ENCODE measurements at places on chromosomes 16 and 17.

- no peak for DNase-seq
These were observed 3.2 kb downstream of the DPEP1 start for GRCh38 chr16:89616623-89617022.

GRCh38 chr16:88414521-88415380 is 32.0 kb downstream of the ZNF469 start:
- no peak for DNase-seq

DNA sequence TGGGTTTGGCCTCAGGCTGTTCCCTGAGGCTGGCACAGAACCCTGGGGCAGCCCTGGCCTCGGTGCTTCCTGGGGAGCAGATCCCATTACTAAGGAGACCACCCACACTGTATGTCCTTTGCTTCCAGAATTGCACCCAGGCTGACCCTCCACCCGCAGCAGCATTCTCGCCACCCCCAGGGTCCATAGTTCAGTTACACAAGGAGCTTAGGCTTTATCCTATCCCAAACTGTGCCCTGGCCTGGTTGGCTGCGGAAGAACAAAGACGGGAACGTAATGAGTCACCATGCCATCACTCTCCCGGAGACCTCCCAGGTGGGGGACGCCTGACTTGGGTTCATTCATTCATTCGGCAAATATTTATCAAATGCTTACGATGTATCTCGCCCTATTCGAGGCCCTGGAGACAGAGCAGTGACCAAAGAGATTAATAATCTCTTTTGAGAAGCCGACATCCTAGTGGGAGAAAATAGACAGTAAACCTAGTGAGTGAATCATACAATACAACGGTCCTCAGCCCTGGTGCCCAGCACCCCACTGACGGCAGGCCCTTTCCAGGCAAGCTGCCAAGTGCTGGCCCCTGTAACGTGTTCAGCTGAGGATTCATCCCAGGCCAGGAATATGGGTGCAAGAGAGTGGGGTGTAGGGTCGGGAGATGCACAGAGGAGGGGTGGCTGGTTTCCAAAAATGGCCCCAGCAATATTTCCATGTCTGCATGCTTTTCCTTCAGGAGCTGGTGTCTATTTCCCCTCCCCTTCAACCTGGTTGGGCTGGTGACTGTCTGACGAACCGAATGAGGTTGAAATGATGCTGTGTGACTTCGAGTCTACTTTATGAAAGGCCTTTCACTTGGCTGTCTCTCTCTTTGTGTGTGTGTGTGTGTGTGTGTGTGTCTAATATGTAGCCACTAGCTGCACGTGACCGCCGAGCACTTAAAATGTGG is 134.2 kb downstream of the MGAT5B start:
- no peak for DNase-seq

GRCh38 chr17:2393954-2394749 is 6.7 kb downstream of the MNT start:
- no peak for DNase-seq

DNA sequence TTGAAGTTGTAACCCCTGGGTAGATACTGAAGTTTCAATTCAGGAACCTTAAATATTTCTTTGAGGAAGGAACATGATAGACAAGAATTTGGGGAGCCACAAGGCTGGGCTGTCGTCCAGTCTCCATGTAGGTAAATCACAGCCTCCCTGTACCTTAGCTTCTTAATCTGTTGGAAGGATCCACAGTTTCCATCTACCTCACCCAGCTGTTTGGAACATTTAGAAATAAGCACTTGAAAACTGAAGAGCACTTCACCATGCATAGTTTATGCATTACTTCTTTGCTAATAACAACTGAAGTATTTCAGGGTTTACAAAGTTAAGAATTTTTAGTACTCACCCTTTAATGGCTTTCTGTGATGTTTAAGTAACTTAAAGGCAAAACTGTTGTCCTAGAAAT is 17.2 kb downstream of the TXNDC11 start:
- peak; percentile 11 for DNase-seq

- DNase-seq, result no peak
These were observed 14.5 kb upstream of the RPL13 start for GRCh38 chr16:89545831-89546574.

DNA sequence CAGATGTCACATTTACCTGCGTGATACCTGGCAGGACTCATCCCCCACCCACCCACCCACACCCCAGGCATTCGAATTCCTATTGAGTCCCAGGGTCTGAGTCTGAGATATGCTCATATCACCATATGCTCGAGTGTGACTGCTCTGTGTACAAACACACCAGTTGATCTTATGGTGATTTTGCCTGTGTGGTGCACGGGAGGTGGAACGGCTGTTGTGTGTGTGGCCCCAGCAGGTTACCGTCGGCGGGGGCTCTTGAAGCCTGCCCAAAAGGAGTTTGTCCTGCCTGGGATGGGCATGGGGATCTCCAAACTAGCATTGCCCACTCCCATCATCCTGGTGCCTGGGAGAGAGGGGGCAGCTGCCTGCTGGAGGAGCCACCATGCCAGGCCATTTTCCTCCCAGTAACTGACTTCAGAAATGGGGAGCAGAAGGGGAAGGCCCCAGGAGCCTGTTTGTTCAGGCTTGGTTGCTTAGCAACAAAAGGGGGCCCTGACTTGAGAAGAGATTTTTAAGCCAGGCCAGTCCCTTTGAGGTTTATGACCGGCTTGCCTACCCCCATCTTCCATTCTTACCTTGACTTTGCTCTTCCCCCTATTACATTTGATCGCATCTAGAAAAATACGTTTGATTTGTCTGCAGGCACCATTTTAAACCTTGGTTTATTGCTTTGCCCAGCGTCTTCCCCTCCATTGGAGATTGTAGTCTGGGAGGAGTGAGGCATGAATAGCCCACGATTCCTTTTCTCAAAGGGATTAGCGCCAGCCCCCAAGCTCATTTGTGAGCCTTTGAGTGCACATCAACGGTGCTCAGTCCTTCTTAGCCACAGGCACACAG is 217.7 kb downstream of the CCDC182 start:
- DNase-seq, result peak; percentile 49

GRCh38 chr17:50198026-50198669 is 3.3 kb downstream of the COL1A1 start:
- DNase-seq, result peak; percentile 43
